Activated CD8-positive, alpha-beta memory T cell treated with anti-CD3 and anti-CD28 coated beads, Interleukin-2, amount 10 ng/mL, durations not matched to agents 7 days and 5 days (primary cell): ENCODE measurements at places on chromosomes 7 and 10.

DNA sequence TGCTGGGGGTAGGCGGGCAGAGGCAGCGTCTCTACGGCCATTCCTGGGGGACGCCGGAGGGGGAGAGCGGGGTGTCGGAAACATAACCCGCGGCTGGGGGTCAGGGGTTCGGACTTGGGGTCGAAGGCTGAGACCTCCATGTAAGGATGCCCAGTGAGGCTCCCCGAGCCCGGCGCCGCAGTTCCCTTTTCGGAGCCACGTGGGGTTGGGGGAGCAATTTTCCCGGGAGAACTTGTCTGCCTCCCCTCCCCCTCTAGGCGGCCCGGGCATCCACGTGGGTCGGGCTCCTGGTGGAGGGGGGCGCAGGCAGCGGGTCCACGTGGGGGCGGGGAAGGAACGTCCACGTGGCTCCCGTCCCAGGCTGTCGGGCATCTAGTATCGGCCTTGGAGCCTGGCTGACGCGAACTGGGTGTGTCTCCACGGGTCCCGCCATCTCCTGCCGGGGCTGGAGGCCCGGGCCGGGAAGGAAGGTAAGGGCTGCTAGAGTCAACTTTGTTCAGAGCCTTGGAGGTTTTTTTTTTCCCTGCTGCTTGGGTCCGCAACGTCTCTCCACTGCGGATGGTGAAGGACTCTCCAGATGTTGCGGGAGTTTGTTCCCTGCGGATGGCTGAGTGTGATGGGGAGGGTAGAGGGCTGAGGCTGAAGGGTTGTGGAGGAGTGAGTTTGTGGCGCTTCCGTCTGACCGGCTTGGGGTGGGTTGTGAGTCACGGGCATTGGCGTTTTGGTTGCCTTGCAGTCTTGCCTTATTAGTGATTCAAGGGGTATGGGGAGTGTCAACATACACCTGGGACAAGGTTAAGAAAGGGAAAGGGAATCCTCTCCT is 744 bp downstream of the PPRC1 start:
- peaks cover 16% of the 10 kb centered on the region for H3K36me3 ChIP-seq
- peak; percentile 76 for DNase-seq
- H3K27me3 ChIP-seq = no peaks in the 10 kb centered on the region
- H3K4me3 ChIP-seq = peak overlapping the region; percentile 93
- peak overlapping the region; percentile 96 for H3K27ac ChIP-seq

DNA sequence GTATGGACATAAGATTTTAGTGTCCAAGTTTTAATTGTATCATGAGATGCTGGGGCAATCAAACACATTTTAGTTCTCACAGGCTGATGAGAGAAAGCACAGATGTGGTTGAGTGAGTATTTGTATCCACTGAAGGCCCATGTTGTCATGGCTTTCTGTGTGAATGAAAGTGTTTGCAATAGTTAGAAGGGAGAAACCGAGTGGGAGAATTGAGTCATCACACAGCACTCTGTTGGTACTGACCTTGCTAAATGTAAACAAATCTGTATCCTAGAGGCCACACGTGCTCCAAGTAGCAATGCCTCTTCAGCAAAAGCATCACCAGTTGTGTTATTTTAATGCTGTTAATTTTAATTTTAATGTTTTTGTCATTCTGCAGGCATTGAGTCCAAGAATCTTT is 121.2 kb downstream of the EMX2 start:
- H3K4me1 ChIP-seq = no peaks in the 10 kb centered on the region
- no peaks in the 10 kb centered on the region for H3K36me3 ChIP-seq
- DNase-seq = no peak
- H3K4me3 ChIP-seq = no peak overlapping the region
- H3K27ac ChIP-seq = no peak overlapping the region

DNA sequence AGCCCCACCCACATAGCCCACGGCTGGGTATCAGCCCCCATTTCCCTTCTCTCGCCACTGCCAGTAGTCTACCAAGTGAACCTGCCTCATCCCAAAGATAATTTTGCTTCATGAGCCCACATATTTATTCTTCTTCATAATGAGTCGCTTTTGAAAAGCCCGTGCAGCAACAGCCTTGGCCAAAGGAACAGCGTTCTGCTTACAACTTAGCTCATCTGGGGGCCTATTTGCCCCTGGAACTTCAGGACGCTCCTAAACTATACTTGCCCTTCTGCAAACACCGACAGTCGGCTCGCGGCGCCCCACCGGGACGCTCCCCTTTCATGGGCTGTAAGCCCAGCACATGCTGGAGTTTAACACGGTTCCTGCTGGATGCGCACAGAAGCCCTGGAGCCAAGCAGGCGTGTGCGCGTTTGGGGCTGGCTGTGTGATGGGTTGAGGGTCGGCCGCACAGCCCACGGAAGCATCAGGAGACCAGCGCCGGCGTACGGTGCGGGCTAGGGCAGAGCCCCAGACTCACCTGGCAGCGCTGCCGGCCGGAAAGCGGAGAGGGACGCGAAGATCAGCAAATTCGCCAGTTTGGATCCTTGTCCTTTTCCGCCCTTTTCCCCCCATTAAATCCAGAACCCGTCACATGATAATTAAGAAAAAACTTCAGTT is 370 bp downstream of the TMEM60 start:
- DNase-seq = no peak
- peaks cover 54% of the 10 kb centered on the region for H3K4me1 ChIP-seq
- peaks cover 27% of the 10 kb centered on the region for H3K36me3 ChIP-seq
- peak overlapping the region; percentile 93 for H3K4me3 ChIP-seq
- H3K27me3 ChIP-seq = no peaks in the 10 kb centered on the region

GRCh38 chr10:1476455-1476803 is 260.9 kb downstream of the ADARB2 start:
- H3K27me3 ChIP-seq = peaks cover 2% of the 10 kb centered on the region
- no peak for DNase-seq
- H3K4me3 ChIP-seq = no peak overlapping the region

DNA sequence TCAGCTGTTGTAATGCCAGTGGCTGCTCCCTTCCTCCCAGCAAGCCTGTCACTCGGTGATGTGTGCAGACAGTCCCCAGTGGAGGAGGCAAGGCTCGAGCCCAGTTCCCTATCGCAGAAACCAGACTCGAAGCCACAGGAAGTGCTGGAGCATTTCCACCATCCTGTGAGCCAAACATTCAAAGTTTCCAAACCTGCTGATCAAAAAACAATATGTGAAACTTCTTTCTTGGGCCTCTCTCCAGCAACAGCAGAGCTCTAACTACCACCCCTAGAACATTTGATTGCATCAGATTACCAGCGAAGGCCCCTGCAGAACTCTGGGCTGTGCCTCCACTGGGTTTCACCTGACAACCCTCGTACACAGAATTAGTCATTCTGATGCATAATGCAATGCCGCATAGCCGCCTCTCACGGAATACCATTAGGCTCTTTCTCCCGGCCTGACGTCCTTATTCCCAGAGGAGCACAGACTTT is 94.0 kb downstream of the ELMO1 start:
- H3K4me3 ChIP-seq = no peak overlapping the region
- peaks cover 52% of the 10 kb centered on the region for H3K4me1 ChIP-seq
- H3K27ac ChIP-seq = peak overlapping the region; percentile 42

DNA sequence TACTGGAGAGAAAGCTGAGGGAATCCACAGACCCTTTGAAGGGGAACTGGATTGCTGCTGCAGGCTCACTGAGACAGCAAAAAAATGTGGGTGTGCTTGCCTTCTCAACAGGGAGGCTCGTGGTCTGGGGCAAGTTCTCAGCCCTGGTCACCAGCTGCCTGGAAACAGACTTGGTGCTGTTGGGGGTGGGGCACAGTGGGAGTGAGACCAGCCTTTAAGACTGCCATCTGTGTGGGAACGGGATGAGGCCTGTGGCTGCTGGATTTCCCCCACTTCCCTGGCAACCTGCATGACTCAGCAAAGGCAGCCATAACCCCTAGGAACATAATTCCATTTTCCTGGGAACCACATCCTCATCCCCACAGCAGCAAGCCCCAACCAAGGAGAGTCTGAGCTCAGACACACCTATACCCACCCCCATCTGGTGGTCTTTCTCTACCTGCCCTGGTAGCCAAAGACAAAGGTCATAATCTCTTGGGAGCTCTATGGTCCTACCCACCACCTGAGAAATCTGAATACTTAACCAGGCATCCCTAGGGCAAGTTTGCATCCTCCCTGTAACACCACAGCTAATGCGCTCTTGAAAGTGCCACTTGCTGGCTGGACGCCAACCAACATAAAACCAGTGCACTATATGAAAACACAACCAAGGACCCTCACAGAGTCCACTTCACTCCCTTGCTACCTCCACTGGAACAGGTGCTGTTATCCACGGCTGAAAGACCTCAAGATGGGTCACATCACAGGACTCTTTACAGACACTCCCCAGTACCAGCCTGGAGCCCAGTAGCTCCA is 45.0 kb upstream of the TFEC start:
- peaks cover 2% of the 10 kb centered on the region for H3K27me3 ChIP-seq
- H3K36me3 ChIP-seq = no peaks in the 10 kb centered on the region
- no peak overlapping the region for H3K4me3 ChIP-seq

- no peaks in the 10 kb centered on the region for H3K27me3 ChIP-seq
- no peak overlapping the region for H3K27ac ChIP-seq
- DNase-seq = no peak
- H3K36me3 ChIP-seq = no peaks in the 10 kb centered on the region
Observed at GRCh38 chr7:16455591-16455990, 9.9 kb downstream of the SOSTDC1 start.

DNA sequence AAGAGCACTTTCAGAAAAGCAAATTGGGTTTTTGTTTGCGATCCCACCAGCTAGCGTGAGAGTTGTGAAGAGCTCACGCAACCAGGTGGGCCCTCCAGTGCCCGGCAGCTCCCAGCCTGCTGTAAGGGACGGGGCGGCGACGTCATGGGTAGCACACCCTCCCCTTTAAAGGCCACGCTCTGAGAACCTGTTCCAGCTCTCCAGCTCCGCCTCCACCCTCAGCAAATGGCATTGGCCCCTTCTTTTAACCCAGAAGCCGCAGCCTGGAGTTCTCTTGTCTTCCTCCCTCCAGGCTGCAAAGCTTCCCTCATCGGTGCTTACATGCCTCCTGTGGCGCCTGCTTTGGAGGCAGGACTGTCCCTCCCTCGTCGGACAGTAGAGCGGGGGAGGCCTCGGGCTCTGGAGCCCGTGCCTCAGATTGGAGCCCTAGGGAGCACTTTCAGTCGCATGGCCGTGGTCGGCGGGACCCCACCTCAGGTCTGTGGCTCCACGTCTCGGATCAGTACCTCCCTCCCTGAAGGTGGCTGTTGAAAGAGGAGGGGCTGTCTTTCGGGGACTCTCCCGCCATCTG is 32.9 kb downstream of the WIPI2 start:
- H3K4me1 ChIP-seq = no peaks in the 10 kb centered on the region
- no peak for DNase-seq
- no peaks in the 10 kb centered on the region for H3K27me3 ChIP-seq
- H3K4me3 ChIP-seq = no peak overlapping the region
- peaks cover 19% of the 10 kb centered on the region for H3K36me3 ChIP-seq
- H3K27ac ChIP-seq = no peak overlapping the region

DNA sequence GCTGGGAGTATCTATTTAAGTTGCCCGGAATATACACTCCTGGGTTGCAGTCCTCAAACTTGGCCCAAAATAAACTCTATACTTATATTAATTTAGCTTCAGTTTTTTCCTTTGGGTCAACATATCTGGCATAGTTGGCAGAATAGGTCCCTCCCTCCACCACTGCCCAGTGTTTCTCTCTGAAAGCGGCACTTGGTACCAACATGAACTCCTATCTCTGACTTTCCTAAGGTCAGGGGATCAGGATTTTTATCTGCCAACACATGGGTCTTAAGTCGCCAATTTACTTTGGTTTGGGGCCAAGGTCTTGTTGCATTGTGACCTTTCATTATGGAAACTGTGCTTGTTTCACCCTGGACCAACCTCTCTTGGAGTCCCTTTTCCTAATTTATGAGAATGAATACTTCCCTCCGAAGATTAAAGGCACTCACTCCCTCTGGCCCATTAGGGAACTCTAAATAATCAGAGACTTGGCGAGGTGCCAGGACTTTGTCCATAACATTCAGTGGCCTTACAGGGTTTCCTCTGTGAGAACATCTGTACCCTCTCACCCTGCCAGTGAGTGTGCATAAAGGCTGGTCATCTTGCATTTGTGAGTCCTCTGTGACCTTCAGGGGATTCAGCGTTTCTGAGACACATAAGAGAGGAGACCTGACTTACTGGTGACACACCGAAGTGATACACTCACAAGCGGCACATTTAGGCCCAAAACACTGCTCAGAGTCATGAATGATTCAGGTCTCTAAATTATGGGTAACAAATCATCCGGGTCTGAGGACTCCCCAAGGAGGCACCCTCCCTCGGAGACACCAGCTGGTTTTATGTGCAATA is 19.7 kb upstream of the FKBP9 start:
- peaks cover 18% of the 10 kb centered on the region for H3K4me1 ChIP-seq
- no peak overlapping the region for H3K4me3 ChIP-seq
- H3K27me3 ChIP-seq = peaks cover 6% of the 10 kb centered on the region
- no peak for DNase-seq
- no peak overlapping the region for H3K27ac ChIP-seq

- H3K4me3 ChIP-seq = no peak overlapping the region
- no peak for DNase-seq
- no peaks in the 10 kb centered on the region for H3K27me3 ChIP-seq
Observed at GRCh38 chr7:27615420-27616185, 47.1 kb downstream of the HIBADH start.

DNA sequence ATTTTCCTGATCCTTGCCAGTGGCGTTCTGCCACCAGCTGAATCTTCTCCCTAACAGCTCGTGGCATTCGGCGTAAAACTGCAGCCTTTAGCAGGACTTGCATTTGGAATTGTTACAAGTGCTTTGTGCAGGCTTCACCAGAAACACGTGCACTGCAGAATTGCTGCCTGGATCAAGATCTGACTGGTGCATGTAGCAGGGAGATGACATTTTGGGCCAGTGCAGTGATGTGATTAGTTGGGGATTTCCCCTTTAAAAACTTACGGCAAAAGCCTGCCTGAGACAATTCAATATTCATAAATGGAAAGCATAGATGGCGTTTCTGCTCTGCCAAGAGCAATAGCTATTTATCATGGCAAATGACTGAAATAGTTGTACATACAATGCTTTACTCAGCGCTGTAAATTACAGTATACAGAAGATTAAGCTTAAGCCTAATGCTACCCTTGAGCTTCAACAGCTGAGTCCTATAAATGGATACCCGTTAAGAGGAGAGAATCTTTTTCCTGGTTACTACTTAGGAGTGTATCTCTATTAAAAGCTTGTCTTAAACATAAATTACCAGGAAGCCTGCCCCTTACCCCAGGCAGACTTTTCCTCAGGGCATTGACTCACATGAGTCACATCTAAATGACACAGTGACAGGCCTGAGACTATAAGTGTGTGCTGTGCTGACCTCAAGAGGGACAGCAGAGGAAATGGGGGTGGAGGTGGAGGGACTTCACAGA is 106.3 kb downstream of the ATXN7L1 start:
- no peak for DNase-seq
- H3K27ac ChIP-seq = no peak overlapping the region
- H3K4me3 ChIP-seq = no peak overlapping the region
- H3K4me1 ChIP-seq = peaks cover 8% of the 10 kb centered on the region
